ENCODE measurements at places on chromosomes 1 and 21.

- no peak for DNase-seq
Observed at GRCh38 chr1:64750875-64751274, 6.0 kb downstream of the RAVER2 start.

DNA sequence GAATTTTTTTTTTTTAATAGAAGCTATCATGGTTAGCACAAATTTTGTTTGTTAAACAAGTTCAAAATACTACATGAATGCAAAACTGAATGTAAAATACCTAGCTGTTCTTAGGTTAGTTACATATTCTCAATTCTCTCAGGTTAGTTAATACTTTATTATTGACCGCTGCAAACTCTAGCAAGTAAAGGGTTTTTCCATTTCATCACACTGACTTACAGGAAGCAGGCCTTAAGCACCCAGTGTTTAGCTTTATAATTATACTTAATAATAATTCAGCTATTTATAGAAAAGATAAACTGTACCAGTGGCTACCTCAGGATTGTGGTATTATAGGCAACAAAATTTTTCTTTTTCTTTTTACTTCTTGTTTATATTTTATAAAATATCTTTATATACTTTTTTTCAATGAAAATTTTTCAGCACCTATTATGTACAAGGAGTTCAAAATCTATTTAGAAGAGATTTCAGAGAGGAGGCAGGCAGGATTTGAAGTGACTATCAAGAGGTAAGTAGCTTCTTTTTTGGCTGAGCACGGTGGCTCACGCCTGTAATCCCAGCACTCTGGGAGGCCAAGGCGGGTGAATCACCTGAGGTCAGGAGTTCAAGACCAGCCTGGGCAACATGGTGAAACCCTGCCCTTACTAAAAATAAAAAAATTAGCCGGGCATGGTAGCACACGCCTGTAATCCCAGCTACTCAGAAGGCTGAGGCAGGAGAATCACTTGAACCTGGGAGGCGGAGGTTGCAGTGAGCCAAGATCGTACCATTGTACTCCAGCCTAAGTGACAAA lies 17.9 kb downstream of the PLPP3 start:
- DNase-seq, result no peak

- DNase-seq, result no peak
Observed at GRCh38 chr1:228465571-228466146, 21.5 kb upstream of the RNF187 start.

GRCh38 chr1:8523666-8524206 lies 205.8 kb downstream of the SLC45A1 start:
- no peak for DNase-seq

- no peak for DNase-seq
Observed at GRCh38 chr1:200625381-200625824, 4.9 kb upstream of the KIF14 start.

DNA sequence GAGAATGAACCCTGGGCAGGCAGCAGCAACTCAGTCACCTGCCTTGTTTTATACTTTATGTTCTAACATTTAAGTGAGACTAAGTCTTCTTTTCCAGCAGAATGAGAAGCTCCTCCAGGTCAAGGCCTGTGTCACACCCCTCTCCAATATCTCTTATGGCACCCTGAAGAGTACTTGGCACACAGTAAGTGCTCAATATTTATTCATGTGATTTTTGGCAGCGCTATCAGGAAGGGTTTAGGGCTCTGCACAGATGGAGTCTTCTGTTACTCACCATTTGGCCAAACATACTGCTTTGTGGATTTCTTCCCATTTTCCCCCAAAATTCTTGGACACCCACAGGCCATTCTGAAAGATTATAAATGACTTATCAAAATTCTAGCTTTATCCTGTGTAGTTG lies 43.8 kb upstream of the MYBPHL start:
- DNase-seq, result no peak

GRCh38 chr1:33334081-33334552 lies 13.2 kb upstream of the A3GALT2 start:
- peak; percentile 90 for DNase-seq

- peak; percentile 95 for DNase-seq
Observed at GRCh38 chr21:45292399-45293219, 4.9 kb upstream of the POFUT2 start.

DNA sequence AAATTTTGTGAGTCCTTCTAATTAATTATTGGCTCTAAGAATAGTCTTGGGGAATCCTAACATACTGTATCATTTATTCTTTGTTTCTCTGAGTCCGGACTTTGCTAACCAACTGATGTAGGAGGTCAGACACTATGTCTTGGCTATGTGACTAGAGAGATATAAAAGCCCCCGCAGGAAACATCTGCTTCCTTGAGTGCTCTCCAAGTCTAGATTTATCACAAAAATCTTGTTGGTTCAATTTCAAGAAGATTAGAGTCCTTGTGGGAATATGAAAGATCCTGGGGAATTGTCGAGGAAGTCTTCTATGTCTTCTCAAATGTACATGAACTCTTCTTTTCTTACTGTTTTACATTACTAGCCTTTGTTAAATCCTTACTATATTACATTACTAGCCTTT lies 1712.5 kb downstream of the NCAM2 start:
- DNase-seq, result no peak

- DNase-seq, result no peak
Observed at GRCh38 chr1:236282425-236282716, 613 bp upstream of the ERO1B start.

GRCh38 chr1:56113679-56114078 lies 465.7 kb downstream of the PLPP3 start:
- no peak for DNase-seq

DNA sequence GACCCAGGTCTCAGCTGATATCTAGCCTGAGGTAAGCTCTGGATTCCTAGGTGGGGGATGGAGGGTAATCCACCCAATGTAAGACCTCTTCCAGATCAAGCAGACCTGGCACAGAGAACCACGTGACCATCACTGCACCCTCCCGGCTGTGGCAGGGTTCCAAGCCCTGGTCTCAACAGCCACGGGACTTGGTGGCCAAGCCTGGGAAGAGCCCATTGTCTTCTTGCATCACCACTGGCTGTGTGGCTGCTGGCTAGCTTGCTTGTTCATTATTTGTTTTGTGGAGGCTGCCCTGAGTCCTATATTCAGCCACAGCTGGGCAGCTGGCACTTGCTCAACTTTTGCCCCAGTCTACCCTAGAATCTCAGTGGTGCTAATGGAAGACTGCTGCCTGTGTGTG lies 24.1 kb upstream of the NFASC start:
- no peak for DNase-seq

DNA sequence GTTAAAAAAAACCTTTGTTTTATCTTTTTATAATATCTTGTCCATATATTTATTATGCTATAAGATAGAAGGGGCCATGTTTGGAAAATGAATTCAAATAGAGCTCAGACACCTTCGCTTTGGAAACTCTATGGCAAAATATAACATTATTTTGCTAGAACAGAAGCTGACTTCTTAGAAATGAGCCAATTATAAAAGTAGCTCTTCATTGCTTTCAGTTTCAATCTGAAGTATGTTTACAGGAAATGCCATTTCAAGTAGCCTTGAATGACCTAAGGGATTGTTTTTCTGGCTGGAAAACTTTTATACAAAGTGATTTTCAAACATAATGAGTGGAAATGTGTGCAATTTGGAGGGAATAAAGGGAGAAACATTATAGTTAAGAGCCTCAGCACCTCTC lies 37.8 kb upstream of the GBP5 start:
- DNase-seq, result no peak

- DNase-seq, result peak; percentile 78
Observed at GRCh38 chr1:61337981-61338848, 255.9 kb downstream of the NFIA start.

DNA sequence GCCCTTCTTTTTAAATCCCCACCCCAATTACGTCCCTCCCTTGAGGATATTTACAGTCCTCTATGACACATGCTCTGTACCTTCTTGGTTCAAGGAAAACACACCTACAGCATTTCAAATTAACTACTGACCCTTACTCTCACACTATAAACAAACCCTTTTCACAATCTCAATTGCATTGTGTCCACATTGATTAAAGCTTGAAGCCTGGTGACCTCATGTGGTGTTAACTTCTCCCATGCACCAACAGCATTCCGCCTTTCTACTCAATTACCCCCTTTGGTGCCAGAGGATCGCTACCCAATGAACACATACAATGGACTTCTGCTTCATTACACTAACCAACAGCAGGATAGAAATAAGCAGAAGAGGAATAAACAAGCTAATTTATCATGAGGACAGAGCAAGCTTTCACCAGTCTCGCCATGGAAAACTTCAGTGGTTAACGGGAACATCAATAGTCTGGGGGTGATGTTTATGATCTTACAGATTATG lies 15.2 kb downstream of the WLS start:
- DNase-seq, result no peak

DNA sequence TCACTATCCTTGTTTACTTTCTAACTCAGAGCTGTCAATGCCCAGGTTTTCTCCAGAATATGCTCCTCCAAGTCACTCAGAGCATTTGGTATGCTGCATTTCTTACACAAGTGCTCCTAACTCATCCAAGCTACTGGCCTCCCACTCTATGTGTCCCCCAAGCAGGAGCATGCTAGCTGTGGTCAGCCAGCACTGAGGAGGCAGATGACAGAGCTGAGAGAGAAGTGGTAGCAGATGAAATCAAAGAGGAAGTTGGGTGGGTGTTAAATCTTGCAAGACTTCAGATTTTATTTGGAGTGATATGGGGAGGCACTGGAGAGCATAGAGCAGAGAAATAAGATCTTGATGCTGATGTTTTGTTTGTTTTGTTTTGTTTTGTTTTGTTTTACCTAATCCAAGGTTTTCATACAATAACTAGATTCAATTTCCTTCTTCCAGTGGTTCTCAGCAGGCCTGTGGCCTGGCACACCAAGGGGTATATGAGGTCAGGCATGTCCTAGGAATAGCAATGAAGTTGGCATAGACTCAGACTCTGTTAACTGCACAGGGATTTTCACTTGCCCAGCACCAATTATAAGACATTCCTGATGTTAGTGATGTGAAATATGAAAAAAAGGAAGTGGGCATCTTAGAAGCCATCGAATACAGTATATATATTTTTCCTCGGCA lies 3.1 kb upstream of the PGBD5 start:
- no peak for DNase-seq

DNA sequence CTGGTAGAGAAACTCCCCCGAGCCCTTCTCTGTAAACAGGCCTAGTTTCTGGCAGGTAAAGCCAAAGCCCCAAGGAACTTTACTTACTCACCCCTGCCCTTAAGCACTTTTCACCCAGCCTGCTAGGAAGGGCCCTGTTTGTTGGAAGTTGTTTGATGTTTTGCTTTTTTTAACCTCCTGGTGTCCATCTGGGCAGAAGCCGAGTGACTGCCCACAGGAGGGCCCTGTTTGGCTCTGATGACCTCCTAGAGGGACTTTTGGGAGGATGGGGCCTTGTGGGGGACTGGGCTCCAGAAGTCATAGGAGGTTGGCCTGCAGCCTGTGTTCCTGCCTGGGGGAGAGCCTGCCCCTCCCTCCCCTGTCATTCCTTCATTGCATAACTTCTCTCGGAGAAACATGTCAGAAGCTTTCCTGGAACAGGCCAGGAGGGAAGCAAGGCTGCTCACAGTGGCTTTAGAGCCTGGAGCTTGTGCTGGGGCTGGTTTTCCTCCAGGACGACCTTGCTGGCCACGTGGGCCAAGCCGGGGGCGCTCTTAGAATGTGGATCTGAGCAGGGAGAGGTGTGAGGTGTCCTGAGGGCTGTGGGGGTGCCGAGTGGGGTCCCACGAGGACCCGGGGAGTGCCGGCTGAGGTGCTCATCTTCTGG lies 33.9 kb downstream of the COQ8A start:
- DNase-seq, result peak; percentile 83

DNA sequence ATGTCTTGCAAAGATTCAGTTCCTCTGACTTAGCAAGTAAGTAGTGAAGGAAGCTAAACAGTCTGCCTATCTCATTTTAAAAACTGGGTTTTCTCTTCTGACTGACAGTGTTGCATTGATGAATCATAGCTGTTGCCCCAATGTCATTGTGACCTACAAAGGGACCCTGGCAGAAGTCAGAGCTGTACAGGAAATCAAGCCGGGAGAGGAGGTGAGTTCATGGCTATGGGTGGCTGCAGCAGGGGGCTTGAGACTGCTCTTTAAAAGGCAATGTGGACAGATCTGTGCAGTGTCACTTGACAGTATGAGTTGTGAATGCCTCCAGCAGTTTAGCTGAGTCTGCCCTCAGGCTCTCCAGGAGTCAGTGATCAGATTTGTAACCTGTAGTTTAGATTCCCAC lies 46.6 kb downstream of the SMYD2 start:
- no peak for DNase-seq

DNA sequence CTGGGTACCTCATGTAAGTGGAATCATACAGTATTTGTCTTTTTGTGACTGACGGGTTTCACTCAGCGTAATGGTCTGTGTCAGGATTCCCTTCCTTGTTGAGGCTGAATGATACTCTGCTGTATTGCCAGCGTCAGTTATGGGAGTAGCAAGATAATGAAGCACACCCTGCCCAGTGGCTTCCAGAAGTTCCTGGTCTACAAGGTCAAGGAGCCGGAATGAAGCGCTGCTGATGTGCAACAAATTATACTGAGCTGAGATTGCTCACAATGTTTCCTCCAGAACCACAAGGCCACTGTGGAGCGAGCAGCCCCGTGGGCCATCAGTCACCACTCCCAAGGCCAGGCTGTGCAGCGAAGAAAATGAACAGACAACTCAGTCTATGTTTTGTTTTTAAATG lies 24.0 kb upstream of the TDRD10 start:
- DNase-seq, result no peak

DNA sequence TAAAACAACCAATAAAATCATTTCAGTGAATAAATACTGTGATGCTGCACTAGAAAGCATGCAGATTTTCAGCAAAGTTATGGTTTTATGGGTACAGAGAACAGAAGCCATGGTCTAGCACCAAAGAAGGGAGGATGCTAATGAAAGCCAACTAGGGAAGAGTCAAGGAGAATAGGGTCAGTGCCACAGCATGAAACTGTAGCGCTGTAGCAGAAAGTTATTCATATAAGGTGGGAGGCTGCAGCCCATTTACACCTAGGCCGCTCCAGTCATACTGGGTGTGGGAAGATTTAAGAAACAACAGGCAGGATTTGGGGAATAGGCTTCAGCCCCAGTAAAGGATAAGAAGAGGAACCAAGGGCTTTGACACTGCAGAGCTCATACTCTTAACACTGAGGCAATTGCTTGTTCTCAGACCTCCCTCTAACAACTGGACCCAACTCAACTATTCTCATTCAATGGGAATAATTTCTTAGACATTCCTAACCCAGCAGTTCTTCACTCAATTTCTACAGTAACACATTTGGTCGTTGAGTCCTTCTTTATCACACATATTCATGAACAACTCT lies 4.4 kb downstream of the IFI16 start:
- no peak for DNase-seq

DNA sequence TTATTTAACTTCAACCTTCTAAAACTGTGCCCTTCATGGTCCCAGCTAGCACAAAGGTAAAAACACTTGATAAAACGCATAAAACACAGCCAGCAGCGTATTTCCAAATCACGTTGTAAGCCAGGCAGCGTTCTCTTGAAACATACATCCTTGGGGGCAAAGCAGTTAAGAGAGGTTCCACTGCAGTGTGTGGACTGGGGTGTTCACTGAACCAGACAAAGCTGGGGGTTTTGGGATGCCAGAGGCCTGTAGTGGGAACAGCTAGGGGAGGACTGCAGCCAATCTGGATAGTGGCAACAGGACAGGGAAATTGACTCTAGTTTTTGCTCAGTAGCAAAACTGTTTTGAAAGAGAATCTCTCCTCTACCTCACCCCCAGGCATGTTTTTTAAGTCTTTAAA lies 21.5 kb upstream of the ATP5PO start:
- DNase-seq, result no peak

- no peak for DNase-seq
Observed at GRCh38 chr1:94225845-94226244, 11.5 kb downstream of the ARHGAP29 start.
